Panc1 (cell line): ENCODE measurements at places on chromosomes 2 and 18. TPM values are rescaled to one million over a fixed set of nuclear protein-coding genes. Genes with fewer than 3 reads are reported as not detected.
A peak's percentile ranks its signal among the peaks of the same experiment; 100 is the strongest.

DNA sequence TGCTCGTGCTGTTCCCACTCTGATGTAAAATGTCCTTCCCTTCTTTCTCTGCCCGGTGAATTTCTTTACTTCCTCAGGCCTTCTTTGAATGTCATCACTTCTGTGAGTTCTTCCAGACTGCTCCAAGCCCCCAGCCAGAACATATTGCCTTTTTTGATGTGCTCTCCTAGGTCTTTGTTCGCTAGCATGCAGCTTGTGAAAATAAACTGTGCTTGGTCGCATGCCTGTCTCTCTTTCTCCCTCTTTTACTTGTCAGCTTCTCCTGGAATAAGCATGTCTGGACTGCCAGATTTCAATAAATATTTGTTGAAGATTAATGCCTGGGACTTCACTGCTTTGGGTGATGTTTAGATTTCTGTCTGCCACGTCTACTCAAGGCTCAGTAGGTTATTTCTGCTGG lies 82.7 kb upstream of the ARHGAP28 start:
- H3K4me1 ChIP-seq: no peaks in the 10 kb centered on the region
- H3K27me3 ChIP-seq: no peaks in the 10 kb centered on the region
- no peak overlapping the region for H3K4me3 ChIP-seq
- no peaks in the 10 kb centered on the region for H3K36me3 ChIP-seq

The EEF1B2 gene
- total RNA-seq: 523 TPM

DNA sequence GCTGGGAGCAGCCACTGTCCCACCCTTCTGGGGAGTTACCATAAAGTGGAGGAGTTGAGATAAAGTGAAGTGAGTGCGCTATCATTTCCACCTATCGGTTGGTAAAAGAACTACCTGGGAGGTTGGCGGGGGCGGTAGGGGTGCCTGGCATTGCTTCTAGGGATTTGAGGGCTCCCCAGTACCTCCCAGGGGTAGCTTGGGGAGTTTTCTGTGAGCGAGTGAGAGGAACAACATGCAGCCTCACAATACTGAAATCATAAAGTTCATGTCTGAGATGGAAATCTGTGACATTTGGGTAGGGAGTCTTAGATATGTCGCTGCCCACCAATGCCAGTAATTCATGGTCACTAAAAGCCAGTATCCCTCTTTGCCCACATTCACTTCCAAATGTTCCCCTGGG lies 68.7 kb downstream of the PRKCE start:
- no peak for DNase-seq
- no peaks in the 10 kb centered on the region for H3K4me1 ChIP-seq
- H3K36me3 ChIP-seq: no peaks in the 10 kb centered on the region
- no peaks in the 10 kb centered on the region for H3K27me3 ChIP-seq
- no peak overlapping the region for H3K4me3 ChIP-seq
- no peak overlapping the region for H3K27ac ChIP-seq

The TUBB8B gene
- total RNA-seq: not detected

DNA sequence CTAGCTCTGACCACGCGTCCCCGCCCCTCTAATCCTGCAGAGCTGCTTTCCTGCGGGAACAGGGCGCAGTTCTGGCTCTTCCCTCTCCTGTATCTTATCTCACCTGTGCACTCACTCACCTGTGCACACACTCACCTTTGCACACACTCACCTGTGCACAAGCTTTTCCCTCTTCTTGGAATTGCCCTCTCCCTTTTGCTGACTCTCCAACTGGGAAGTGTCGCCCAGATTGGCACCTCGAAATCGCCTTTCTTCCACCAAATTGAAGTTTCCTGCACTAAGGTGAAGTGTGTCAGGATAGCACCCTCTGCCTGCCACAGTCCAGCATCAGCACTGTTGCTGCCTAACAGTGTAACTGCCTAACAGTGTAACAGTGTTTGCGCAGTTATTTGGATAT lies 566 bp upstream of the CMPK2 start:
- no peak for DNase-seq
- H3K36me3 ChIP-seq: no peaks in the 10 kb centered on the region
- H3K27ac ChIP-seq: no peak overlapping the region
- H3K4me3 ChIP-seq: peak overlapping the region; percentile 55
